Stimulated activated CD4-positive, alpha-beta T cell treated with anti-CD3 and anti-CD28 coated beads, Interleukin-15, amount 100 ng/mL, for 1 hour (primary cell): ENCODE measurements at places on chromosomes 3 and 15.
A peak's percentile ranks its signal among the peaks of the same experiment; 100 is the strongest.

GRCh38 chr3:38083871-38084333, 44.9 kb downstream of the DLEC1 start:
- no peak for DNase-seq

DNA sequence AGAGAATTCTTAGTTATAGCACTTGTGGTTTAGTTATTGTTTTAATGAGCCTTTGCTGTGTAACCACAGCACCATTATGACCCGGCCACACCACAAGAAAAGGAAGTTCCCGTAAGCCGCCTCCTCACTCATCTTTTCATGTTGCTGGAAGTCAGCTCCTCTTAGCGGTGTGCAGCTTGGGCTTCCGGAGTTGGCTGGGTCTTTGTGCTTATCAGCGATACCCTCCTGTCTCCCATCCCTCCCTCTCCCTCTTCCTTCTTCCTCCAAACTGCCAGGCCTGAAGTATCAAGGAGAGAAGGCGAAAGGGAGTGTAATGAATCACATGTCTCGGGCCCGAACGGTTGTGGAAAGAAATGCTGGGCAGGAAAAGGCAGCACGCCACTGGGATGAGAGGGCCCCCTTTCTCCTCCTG, 353.5 kb downstream of the MCTP2 start:
- DNase-seq = peak; percentile 2

GRCh38 chr3:135973841-135974240, 8.3 kb downstream of the PPP2R3A start:
- DNase-seq = no peak

DNA sequence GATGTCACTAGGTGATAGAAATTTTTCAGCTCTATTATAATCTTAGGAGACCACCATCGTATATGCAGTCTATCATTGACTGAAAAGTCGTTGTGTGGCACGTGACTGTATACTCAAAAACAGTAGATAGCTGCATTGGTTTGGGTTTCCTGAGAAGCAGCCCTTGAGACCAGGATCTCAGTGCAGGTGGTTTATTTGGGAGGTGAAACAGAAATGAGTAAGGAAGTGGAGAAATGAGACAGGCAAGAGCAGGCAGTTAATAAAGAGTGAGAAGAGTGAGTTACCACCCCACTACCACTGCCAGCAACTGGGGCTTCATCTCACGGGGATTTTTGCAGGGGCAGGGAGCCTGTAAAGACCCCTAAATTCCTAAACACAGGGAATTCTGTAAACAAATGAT, 221.0 kb downstream of the SHQ1 start:
- no peak for DNase-seq

DNA sequence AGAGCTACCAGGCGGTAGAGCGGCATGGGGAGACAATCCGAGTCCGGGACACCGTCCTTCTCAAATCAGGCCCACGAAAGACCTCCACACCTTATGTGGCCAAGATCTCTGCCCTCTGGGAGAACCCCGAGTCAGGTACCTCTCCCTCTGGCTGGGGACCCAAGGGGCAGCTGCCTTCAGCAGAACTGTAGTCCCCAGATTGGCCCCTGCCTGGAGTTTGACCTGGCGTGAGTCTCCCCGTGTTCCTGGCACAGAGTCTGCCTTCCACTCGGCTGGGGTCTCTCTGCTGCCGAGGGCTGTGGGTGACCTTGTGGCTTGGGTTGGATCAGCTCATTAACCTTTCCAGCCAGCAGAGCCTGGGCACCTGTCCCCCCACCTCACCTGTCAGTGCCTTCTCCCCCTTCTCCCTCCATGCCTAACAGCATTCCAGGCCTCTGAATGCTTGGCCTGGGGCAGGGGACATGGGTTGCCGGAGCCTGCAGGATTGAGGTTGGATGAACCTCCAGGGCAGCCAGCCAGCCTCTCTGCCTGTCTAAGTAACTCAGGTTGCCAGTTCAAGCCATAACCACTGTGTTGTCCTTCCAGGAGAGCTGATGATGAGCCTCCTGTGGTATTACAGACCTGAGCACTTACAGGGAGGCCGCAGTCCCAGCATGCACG, 6.8 kb upstream of the CHST14 start:
- no peak for DNase-seq

DNA sequence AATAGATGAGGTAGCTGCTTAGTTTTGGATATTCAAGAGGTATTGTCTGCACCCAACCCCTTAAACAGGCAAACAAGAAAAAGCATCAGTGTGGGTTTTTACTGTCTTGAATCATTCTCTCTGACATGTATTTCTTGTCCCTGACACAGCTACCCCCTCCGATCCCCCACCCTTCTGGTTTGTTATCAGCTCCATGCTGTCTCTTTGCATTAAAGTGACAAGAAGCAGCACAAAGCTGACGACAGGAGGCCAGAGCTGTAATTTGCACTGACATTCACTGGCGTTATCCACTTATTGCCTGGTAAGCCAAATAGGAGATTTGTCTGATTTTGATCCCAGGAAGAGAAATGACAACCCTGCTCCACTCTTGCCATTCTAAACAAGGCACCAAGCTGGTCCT, 83.3 kb upstream of the SNRK start:
- DNase-seq = no peak

DNA sequence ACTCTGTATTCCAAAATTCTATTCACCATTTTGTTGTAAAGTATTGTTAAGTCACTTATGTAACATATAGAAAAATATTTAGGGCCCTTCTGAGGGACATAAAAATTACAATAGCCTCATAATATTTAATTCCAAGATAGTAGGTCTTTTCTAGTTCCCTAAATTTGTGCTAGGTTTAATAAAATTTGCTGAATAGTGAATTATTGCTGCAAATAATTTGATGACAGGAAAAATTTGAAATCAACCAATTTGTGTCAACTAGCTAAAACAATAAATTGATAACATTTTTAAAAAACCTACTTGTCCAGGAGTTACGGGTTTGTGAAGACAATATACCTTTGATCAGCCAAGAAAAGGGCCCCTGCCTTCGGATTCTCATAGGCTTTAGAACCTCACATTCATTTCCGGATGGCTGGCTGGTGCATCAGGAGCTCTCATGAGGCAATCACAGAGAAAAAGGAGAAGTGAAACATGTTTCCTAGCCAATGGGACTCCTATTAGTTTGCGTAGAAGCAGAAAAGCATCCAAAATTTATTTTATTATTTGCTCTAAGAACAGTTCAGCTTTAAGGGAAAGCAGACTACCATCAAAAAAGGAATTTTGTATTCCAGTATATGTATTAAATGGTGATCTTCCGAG, 177.2 kb downstream of the LRRC3B start:
- no peak for DNase-seq

- no peak for DNase-seq
Observed at GRCh38 chr15:54577476-54578250, 599.4 kb downstream of the UNC13C start.

DNA sequence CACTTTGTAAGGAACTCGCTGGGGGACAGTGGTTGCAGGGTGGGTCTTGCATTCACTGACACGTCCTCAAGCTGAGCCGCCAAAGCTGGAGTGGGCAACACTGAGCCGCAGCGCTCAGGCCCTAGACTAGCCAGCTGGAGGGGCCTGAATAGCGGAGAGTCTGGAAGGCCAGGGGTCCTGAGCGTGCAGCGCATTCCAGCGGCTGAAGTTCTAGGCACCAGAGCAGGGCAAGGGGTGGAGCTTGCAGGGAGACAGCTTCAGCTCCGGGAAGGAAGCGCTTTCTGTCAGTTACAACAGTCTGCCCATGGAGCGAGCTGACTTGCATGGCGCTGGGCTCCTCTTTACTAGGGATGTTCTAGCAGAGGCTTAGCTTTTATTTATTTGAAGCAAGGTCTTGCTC, 2.7 kb downstream of the MAP6D1 start:
- DNase-seq = no peak

- DNase-seq = no peak
Observed at GRCh38 chr3:173238091-173238490, 97.1 kb upstream of the SPATA16 start.

- no peak for DNase-seq
Observed at GRCh38 chr15:65476903-65477302, 40.6 kb downstream of the DPP8 start.

GRCh38 chr15:88395872-88396781, 71.1 kb downstream of the MRPL46 start:
- no peak for DNase-seq

- DNase-seq = no peak
Observed at GRCh38 chr15:81981908-81982307, 63.9 kb downstream of the MEX3B start.

DNA sequence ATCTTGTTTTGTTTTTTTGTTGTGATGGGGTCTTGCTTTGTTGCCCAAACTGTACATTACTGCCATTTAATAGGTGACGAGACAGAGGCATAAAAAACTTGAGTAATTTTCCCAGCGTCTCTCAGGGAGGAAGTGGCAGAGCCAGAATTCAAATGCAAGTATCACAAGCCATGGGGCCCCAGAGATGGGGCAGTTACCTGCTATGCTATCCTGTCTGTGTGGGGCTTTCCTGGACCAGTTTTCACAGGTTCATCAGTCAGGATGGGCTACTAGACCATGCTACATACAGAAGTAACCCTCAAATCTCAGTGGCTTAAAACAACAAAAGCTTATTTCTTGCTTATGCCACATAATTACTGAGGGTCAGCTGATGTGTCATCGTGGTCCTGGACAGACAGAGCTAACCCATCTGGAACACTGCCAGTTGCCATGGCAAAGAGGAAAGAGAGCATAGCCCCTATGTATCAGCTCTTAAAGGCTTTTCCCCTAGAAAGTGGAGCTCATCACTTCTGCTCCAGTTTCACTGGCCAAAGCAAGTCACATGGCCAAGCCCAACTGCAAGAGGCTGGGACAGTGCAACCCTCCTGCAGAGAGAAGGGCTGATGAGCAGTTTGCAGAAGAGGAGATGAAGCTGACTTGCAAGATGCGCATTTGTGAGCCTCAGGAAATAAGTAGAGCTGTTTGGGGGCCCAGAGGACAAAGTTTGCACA, 31.7 kb upstream of the SYNM start:
- DNase-seq = no peak

GRCh38 chr3:183754052-183754451, 56.5 kb downstream of the YEATS2 start:
- DNase-seq = no peak

- no peak for DNase-seq
Observed at GRCh38 chr15:52728899-52729298, 49.7 kb upstream of the ATOSA start.

- DNase-seq = no peak
Observed at GRCh38 chr3:165466856-165467255, 270.7 kb upstream of the SLITRK3 start.

DNA sequence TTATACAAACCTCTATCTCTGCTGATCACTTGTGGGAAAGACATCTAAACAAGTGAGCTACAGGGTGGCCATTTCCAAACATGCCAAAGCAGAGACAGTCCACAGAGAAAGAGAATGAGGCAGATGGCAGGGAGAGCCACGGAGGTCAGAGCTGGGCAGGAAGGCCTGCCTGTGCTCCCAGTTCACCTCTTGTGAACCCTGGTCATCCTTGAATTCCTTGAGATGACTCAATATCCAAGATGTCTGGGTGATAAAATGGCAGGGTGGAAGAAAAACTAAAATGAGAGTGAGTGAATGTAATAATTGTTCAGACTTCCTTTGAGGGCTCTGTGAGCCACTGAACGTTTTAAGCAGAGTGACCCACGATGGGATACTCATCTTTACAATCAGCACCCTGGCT, 104.8 kb downstream of the PLCH1 start:
- DNase-seq = no peak

DNA sequence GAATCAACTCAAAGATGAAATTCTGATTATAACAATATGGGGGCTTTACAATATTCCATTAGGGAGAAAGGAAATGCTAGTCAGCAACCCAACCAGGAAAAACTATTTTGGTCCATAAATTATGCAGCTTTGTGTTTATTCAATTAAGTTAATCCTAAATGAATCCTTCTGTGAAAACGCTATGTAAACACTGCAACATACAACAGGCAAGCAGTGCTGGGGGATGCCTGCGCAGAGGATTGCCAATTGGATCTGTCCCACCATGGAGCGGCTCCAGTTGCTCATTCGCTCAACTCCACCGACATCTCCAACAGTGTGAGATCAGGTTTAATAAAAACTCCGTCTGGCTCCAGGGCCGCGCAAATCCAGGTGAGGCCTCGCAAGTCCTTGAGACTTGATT, 290.5 kb upstream of the VEPH1 start:
- DNase-seq = no peak

DNA sequence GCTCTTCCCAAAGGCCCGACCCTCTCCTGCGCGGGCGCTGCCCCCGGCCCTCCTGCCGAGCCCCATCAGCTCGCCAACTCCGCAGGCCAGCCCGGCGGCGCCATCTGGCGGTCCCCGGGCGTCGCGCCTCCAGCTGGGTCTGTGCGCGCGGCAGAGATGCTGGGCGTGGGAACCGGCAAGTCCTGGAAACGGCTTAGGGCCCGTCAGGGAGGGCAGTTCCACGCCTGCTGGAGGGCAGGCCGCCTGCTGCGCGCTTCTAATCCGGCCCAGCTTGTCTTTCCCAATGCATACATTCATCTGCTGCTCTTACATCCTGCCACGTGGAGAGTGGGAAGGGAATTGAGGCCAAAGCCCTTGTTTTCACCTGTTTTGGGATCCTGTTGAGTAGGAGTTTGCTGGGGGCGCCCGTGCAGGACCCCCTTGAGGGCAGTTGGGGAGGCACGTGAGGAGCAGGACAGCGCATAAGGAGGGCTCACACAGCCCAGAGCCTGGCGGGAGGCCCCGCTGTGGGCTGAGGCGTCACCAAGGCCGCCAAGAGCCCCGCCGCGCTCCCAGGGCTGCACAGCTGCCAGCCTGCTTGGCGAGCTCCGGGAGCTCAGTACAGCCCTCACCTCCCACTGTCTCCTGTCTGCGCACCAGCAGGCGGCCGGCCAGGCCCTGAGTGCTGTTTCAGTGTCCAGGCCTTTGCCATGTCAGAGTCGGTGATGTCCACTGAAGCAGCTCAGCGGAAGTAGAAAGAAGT, 165.6 kb downstream of the NSMCE3 start:
- DNase-seq = no peak

DNA sequence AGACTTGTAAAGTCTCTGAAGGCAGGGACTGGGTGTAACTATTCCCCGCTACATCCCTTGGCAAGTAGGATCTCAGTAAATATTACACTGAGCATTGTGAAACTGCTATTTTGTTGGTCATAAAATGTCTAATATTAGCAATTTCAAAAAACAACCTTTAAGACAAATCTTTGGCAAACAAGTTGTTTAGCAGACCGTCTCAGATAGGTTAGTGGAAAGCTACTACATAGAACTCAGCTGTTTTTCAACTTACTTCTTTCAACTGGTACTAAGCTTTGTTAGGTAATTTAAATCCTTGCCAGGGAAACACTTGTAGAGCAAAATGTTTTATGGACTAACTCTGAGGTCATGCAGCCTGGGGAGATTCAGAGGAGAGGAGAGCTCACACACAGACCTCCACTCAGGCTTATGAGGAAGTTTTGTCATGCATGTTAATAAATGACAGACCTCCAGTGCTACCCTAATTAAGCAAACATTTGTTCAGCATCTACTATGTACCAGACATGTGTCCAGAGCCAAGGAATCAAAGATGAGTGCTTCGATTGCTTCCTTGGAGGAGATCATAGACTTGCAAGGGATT, 61.6 kb upstream of the STAC start:
- no peak for DNase-seq

GRCh38 chr15:74391582-74392450, 24.4 kb upstream of the CYP11A1 start:
- DNase-seq = no peak

- DNase-seq = peak; percentile 59
Observed at GRCh38 chr15:79923079-79923514, 26.3 kb upstream of the MTHFS start.
